Non-pigmented ciliary epithelial cell (primary cell): ENCODE measurements at places on chromosomes 13 and 19.

GRCh38 chr19:57599761-57600383, at the start of gene ZNF530:
Gene ZNF530, plus strand, starts transcription at chr19:57599885. Its CDS starts 4,461 bp downstream, at chr19:57604346.
- peak; percentile 63 for DNase-seq

- DNase-seq = no peak
Observed at GRCh38 chr13:59734393-59734792, 429.3 kb downstream of the DIAPH3 start.

DNA sequence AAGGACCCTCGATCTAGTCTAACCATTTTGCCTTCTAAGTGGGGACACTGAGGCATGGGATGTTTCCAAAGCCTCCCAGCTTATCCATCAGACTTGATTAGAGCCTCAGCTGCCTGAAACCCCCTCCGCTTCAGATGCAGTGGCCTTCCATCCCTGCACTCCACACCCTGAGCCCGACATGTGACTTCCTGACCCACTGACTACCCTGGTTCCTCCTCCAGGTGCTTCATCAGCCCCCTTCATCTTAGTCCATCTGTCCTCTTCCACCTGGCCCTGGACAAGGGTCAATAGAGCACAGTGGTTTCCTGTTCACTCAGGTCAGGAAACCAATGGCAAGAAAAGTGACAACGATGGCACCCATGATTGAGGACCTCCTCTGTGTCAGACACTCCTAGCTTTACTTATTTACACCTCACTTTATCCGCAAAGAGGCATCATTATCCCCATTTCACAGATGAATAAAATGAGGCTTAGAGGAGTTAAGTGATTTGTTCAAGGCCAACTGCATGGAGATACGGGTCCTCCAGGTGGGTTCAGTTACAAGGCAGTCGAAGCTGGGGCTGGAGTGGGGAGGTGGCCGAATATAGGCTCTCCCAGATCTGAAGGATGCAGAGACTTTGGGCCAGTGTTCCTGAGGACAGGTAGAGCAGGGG, 81.6 kb upstream of the TM9SF2 start:
- DNase-seq = no peak

GRCh38 chr13:78909276-78909675, 250.3 kb upstream of the OBI1 start:
- DNase-seq = no peak

GRCh38 chr13:46321494-46322225, 65.4 kb downstream of the RUBCNL start:
- no peak for DNase-seq

DNA sequence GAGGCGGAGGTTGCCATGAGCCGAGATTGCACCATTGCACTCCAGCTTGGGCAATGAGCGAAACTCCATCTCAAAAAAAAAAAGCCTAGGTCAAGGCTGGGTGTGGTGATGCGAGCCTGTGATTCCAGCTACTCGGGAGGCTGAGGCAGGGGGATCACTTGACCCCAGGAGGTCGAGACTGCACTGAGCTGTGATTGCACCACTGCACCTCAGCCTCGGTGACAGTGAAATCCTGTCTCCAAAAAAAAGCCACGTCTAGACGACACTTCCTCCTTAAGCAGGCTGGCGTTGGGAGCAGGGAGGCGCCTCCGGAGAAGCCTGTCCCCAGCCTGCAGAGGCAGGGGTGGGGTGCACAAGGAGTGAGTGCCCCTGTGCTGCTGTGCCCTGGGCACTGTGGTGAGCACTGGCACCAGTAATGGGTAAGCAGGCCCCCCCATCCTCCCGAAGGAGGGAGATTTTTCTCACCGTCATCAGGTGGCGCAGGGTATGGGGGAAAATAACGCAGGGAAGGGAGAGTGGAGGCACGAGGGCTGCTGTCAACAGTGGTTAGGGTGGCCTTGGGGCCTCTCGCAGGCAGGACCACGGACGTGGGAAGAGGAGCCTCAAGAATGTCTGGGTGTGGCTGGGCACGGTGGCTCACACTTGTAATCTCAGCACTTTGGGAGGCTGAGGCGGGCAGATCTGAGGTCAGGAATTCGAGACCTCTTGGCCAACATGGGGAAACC, 706 bp downstream of the P2RY11 start:
- DNase-seq = no peak

DNA sequence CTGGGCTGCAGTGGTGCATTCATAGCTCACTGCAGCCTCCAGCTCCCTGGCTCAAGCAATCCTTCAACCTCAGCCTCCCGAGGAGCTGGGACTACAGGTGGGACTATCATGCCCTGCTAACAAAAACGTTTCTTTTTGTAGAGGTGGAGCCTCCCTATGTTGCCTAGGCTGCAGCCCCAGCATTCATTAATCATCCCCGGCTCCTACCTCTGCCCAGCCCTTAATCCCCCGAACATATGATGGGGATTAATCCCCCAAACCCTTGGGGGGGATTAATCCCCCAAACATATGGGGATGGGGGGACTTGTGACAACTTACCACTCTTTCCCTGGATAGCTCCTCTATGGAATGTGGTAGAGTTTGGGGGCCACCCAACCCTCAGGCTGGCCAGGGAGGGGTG, 45.9 kb downstream of the SUGP2 start:
- DNase-seq = no peak

DNA sequence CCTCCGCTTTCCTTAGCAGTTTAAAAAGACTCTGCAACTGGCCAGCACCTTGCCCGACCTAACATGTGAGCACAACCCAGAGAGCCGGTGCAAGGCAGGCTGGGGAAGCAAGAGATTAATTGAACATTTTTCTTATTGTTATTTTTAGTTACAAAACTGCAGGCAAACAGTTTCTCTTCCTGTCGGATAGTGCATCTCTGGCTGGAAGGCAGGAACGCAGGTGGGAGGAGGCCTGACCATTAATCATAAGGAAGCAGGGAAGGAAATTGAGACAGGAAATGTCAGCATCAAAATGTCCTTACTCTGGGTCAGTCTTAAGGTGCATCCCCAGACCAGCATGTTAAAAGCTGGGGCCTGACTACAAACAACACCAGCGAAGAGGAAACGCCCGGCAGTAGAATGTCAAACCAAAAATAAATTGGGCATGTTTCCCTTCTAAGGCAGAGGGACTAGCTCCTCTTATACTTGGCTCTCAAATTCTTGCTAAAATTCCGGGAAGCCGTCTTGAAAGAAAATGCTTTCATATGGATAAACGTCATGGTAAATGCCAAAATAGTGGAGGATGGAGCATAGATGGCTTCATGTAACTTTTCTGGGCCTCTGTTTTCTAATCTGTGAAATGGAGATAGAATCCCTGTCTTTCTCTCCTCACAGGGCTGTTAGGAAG, 226.8 kb downstream of the RAP2A start:
- no peak for DNase-seq

DNA sequence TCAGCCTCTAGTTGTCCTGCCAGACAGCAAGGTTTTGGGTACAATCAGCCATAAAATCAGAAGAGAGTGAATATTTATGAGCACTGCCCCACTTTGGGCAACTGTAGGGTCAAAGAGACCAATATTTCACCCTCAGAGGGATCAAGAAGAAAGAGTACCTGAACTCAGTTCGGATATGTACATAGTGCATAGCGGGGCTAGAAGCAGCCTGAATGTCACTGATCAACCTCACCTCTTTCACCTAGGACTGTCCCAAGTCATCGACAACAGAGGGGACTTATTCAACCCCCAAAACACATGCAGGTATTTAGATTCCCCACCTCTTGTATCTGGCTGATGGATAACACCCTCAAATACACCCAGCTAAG, 446.9 kb downstream of the COG6 start:
- no peak for DNase-seq

- DNase-seq = no peak
Observed at GRCh38 chr13:42883771-42884467, 102.5 kb downstream of the FAM216B start.

GRCh38 chr19:54421521-54421920, 6.3 kb downstream of the TTYH1 start:
- DNase-seq = no peak

GRCh38 chr19:1470305-1471009, 8.6 kb downstream of the C19orf25 start:
- DNase-seq = no peak

- no peak for DNase-seq
Observed at GRCh38 chr13:77898097-77898496, 20.5 kb downstream of the EDNRB start.

GRCh38 chr19:49924004-49924880, 4.8 kb upstream of the ATF5 start:
- DNase-seq = no peak

- no peak for DNase-seq
Observed at GRCh38 chr19:34241513-34242337, 12.6 kb upstream of the GARRE1 start.

GRCh38 chr13:44431150-44431549, 57.5 kb downstream of the SERP2 start:
- no peak for DNase-seq

- DNase-seq = no peak
Observed at GRCh38 chr13:102879793-102880499, 34.1 kb downstream of the ERCC5 start.
